ENCODE measurements at places on chromosomes 2 and 18.
A peak's percentile ranks its signal among the peaks of the same experiment; 100 is the strongest.

GRCh38 chr2:54613794-54614257 is 109.6 kb upstream of the EML6 start:
- no peak for DNase-seq

GRCh38 chr18:3594760-3595368 is 144.9 kb downstream of the TGIF1 start:
- DNase-seq = peak; percentile 48

DNA sequence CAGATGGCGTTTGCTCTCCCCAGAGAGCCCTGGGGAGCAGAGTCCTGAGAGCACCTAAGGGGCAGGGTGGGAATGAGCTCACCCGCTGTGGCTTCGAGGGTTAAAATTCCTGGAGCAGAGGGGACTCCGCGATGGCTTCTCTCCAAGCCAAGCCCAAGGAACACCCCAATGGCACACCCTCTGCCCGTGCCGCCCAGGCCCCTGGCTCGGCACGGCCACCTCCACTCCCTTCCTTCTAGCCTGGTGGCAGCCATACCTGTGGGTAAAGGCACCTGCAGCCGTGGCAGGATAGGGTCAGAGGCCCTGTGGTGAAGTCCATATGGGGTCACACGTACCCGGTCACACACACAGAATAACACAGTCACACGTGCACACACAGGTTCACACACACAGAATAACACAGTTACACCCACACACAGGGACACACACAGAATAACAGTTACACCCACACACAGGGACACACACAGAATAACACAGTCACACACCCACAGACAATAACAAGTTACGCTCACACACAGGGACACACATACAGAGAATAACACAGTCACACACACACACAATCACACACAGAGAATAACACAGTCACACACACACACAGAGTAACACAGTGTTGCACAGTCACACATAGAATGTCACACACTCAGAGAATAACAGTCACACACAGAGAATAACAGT is 50.5 kb downstream of the RAMP1 start:
- DNase-seq = no peak

DNA sequence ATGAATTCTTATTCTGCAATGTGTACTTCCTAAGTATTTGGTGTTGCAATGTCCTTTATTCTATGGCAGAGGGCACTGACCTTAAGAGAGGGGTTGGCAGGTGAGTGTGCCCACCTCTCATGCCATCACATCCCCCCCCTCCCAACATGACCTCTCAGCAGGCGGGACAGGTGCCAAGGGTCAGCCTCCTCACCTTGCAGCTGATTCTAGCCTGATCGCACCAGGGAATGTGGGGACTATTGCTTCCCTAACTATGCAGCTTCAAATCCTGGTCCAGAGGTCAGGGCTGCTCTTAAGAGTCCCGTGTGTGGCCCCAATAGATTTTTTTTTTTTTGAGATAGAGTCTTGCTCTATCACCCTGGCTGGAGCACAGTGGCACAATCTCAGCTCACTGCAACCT is 9.5 kb downstream of the HJURP start:
- DNase-seq = no peak

DNA sequence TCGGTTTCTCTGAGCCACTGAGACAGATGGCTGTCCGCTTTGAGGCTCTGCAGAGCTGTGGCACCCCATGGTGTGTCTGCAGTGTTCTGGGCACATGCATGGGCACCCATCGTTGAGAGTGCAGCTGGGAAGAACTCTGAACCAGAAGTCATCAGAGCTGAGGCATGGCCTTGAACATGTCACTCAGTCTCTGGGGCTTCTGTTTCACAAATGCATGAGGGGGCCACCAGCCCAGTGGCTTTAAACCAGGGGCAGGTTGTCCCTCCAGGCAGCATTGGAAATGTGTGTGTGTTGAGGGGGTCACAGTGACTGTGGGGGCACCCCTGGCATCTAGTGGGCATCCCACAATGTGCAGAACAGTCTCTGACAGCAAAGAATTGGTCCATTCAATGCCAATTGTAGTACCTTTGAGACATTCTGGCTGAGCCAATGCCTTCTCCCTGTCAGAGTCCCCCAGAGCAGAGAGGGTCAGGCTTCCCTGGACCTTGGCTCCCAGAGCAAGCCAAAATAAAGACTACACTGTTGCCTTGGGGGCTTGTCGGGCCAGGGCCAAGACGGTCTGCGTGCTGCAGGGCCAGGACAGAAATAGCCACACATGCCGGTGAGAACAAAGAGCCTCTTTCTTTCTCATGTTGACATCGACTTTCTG is 9.3 kb upstream of the PSMD1 start:
- no peak for DNase-seq

DNA sequence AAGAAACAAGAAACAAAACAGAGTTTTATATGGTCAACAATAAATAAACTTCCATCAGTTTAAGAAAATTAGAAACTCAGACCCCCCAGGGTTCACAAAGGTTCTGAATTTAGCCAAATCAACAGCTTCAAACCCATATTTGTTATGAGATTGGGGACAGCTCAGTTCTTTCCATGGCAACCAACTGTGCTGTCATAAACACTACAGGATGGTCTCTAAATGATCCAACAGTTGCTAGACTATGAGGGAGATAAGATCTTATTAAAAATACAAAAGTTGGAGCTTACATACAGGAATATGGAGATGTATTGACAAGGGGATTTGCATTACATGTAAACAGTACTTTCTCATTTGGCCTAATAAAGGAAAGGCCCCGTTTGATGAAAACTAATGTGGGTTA is 154.6 kb upstream of the CTAGE1 start:
- no peak for DNase-seq

- DNase-seq = no peak
These were observed 268.0 kb downstream of the MREG start for GRCh38 chr2:215745331-215745730.

GRCh38 chr2:201186982-201187381 is 4.0 kb downstream of the CASP10 start:
- DNase-seq = no peak

DNA sequence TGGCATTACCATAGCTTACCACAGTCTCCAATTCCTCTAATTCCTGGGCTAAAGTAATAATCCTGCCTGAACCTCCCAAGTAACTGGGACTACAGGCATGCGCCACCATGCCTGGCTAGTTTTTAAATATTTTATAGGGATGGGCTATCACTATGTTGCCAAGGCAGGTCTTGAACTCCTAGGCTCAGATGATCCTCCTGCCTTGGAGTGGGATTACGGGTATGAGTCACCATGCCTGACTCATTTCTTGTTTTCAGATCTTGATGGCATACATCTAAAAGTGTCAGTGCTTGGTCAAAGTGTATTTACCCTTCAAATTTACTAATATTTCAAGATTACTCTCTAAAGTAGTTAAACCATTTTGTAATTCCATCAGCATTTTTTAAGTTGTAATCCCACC is 9.4 kb upstream of the SOCS6 start:
- DNase-seq = no peak

DNA sequence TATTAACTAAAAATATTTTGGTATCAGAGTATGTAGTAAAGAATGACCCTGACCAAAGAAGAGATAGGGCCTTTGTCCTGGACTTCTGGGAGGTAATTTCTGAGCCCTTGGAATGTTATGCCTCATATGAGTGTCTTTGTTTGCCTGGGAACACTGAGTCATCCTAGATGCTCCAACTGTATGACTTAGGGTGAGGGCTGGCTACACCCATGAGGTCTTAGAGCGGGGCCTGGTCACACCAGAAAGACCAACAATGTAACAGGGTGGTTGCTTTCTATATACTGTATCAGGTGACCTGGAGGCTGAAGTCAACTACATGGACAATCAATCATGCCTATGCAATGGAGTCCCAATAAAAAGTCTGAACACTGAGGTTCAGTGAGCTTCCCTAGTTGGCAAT is 253.1 kb downstream of the MBD2 start:
- DNase-seq = no peak

GRCh38 chr2:15182275-15182674 is 378.9 kb downstream of the NBAS start:
- no peak for DNase-seq

DNA sequence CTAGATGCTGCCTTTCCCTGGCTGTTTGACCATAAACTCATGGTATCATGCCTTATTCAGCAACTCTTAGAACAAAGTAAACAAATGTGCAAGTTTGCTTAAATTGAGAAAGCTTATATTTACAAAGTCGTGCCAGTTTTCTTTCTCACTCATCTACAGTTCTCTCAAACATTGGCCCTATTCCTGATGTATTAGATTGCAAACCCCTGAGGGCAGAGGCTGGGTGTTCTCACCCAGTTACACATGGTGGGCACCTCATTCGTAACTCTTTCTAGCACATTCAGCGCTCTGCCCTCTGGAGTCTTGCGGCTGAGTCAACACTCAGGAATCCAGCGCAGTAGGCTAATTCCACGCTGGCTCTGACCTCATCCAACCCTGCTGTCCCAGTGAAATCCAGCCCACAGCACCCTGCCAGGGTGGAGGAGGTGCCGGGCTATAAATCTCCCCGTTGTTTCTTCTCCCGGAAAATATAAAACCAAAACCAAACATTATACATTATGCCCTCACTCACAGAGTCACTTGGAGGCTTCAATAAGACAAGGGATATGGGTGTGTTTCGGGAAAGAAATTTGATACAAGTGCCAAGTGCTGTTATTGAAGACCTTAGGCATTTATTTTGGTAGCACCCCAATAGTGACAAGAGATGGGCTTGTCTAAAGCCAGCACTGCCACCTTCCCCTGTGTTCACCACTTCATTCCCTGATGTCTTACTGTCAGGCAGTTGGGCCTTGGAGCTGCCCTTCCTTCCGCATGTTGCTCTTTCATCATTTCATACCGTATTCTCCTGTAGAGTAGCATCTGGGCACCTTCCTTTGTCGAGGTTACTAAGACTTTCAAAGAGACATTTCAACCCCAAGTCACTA is 287.4 kb downstream of the PRKCE start:
- DNase-seq = no peak

- no peak for DNase-seq
These were observed 21.8 kb downstream of the CNDP1 start for GRCh38 chr18:74556126-74556525.

- no peak for DNase-seq
These were observed 94.1 kb upstream of the ACAA2 start for GRCh38 chr18:49907346-49907929.

DNA sequence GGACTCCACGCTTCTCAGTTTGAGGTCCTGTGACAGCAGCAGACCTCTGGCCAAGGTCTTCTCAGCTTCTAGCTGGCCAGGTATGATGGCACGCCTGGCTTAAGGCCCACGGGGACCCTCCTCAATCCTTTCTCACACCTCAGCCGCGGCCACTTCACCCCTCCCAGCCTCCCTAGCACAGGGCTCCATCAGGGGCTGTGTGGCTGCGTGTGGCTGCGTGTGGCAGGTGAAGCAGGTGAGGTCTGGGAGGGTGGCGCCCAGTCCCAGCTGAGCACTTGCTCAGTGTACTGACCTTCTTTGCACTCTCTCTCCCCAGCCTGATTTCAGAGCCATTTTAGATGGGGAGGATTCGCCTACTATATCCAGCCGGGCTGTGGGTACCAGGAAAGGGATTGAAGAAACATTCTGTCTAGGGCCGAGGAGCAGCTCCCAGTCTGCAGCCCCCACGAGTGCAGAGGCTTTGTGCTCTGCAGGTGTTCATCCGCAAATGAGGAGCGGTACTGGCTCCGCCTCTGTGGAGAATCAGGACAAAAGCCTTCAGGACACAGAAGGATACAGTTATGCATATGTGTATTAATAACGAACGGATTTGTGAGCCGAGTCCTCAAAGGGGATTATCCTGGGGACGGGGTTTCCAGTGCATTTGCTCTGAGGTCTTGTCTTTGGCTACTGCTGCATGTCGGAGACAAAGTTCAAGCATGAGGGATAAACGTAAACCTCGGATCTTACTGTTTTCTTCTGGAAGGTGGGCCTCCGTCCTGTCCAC is 236.9 kb upstream of the RAB6C start:
- DNase-seq = no peak

- DNase-seq = no peak
These were observed 89.8 kb downstream of the ASXL2 start for GRCh38 chr2:25788457-25788856.

DNA sequence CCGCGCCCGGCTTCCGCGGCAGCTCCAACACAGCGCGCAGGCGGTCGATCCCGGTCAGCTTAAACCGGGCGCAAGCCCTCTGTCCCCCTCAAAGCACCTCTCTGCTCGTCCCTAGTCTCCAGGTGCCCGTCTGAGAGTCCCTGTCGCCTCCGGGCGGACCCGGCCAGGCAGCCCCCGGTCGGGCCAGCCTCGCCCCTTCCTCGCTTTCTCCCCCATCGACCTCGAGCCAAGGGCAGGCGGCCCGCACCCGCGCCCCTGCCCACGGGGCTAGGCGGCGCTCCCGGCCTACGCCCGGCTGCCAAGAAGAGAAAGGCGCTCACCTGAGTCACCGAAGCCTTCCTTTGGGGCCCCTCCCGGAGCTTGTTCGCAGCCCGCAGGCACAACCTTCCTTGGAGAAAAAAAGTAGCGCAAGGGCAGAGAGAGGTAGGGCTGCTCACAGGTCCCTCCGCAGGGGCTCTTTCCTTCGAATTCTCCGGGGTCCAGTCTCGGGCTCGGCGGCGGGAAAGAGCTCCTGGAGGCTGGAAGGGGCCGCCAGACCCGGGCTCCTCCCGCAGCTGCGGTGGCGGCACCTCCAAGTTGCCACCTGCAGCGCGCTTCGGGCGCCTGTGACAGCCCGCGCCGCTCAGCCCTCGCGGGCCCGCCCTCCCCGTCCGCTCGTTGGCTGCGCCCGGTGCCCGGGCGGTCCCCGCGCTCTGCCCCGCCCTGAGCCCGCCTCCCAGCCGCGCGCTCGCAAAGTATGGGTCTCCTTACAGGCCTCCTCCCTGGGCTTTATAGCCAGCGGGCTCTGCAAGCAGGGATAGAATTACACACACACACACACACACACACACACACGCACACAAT is 86.5 kb upstream of the EPB41L3 start:
- DNase-seq = peak; percentile 3

DNA sequence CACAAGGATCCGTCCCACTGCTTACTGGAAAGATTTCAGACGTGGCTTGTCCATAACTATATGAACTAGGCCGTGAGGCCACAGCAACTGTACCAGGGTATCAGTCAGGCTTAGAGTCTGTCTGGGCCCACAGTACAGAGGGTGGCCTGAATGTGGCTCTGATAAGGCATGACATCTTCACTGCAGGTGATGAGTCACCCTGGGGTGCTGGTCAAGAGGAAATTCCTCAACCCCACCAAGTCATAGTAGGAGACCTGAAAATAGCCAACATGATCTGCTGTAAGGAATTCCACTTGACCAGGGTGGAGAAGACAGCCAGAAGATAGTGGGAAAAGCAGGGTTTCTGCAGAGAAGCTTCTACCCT is 107.7 kb downstream of the INHBB start:
- no peak for DNase-seq

GRCh38 chr2:27903649-27904404 is 13.3 kb downstream of the BABAM2 start:
- DNase-seq = no peak

DNA sequence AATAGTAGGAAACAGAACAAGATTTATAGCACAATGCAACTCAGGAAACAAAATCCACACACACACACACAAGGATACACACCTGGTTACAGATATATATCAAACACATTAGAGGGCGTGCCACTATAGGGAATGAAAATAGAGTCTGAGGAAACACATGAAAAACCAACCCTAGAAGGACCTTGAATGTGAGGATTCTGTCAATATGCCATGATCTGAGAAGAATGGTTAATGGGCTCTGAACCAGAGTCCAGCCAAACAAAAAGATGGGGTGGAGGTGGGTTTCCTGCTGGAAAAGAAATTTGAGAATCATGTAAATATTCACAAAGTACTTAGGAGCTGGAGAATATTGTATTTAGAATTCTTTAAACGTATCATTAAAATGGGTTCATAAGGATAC is 7.8 kb upstream of the TMEM37 start:
- DNase-seq = no peak

Data from CD4-positive, alpha-beta T cell treated with Interferon alpha-2 for 1 hour (primary cell).